OCI-M1 (cell line): ENCODE measurements at places on chromosomes 2 and 18.

GRCh38 chr2:117786520-117786919 is 28.0 kb upstream of the DDX18 start:
- DNase-seq: no peak

DNA sequence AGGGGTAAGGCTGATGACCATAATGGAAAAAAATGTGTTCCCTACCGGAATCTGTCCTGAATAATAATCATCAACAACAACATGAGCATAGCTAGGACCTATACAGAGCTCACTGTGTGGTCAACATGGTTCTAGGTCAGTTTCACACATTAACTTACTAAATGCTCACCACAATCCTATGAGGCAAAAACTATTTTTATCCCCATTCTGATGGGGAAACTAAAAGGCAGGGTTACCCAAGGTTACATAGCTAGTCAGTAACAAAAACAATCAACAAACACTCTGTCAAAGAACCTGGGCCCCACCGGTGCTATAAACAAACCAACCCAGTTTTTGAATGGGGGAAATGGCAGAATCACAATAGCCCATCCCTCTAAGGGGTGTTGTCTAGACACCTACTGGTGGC is 40.1 kb downstream of the AOX1 start:
- no peak for DNase-seq

- no peak for DNase-seq
Observed at GRCh38 chr2:71850306-71850801, 297.3 kb downstream of the CYP26B1 start.

GRCh38 chr2:222792001-222792611 is 68.7 kb upstream of the ACSL3 start:
- no peak for DNase-seq

DNA sequence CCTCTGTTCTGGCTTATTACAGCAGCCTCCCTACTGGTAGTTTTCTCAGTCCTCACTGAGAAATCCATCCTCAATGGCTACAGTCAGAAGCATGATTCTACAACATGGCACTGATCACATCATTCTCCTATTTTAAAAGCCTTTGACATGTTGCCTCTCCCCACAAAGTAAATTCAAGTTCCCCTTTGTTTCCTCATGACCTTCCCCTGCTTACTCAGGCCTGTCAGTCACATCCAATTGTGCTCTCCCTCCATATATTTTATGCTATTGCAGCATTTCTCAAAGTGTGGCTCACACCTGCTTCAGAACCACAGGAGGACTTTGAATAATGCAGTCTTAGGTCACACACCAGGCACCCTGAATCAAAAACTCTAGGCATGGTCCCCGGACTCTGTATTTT is 124.6 kb downstream of the SPOPL start:
- peak; percentile 22 for DNase-seq
